NCI-H2081 (cell line): ENCODE measurements at places on chromosomes 16 and 17.

GRCh38 chr17:35252651-35253050 lies 9.8 kb downstream of the SLFN5 start:
- no peak for DNase-seq

DNA sequence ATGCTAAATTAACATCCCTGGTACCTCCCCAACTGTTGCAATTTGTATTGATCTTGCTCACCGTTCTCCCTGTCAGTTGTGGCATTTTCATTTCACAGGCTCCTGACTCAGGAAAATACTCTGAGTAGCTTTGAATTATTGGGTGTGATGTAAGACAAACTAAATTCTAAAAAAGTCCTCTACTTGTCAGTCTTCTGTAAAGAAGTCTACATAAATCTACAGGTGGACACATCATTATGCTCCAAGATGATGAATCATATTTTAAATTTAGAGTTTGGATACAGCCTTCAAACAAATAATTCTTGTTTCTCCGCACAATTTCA lies 47.2 kb downstream of the MARCHF10 start:
- no peak for DNase-seq

DNA sequence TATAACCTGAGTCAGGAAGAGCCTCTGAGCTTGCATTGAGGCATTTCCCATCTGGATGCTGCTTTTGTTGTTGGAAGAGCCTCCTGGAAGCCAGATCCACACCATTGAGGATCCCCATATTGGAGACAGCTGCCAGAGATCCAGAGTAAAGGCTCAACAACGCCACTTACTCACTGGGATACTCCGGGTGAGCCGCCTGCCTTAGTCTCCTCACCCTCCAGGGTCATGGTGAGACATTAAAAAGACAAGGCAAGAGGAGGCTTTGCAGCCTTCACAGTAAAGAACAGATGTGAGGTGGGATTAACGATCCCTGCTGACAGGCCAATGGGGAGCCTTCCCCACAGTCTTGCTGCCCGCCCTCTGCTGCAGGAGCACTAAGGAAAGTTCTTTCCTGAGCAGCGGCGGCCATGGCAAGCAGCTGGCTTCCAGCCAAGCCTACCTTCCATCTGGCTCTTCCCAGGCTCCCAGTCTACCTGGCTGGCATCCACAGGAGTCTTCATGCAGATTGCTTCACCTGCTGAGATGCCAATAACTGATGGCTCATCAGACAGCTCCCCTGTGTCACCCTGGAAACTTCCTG lies 198.5 kb downstream of the CYLD start:
- DNase-seq, result no peak

- no peak for DNase-seq
Measured at GRCh38 chr16:87206646-87207451, 110.3 kb downstream of the C16orf95 start.

DNA sequence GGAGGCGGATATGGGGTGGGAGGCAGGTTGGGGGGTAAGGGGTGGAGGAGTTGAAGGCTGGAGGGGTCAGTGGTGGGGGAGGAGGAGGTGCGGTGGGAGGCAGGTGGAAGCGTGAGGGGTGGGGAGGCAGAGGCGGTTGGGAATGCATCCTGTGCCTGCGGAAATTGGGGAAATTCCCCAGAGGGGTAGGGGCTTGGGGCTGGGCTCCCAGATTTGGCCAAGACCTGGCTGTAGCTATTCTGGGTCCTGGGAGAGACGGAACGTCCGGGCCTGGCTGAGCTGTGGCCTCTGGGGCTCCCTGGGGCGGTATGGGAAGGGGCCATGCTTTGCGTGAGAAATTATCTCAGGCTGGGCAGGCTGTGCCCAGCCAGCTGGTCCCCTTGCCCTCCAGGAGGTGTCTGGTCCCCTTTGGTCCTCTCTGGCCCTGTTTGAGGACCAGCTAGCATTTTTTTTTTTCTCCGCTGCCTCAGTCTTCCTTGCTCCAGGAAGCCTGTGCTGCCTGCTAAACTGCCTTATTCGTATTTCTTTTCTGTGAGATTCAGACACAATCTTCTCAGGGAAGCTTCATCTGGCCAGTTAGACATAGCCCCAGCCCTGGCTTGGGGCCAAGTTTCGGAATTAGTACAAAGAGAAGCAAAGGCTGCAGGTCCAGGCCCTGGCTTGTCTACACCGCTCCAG lies 7.3 kb upstream of the TRPV2 start:
- DNase-seq, result no peak

GRCh38 chr17:81832608-81833159 lies 407 bp downstream of the MCRIP1 start:
- DNase-seq, result no peak

- no peak for DNase-seq
Measured at GRCh38 chr16:64074706-64075105, 1047.2 kb downstream of the CDH11 start.

DNA sequence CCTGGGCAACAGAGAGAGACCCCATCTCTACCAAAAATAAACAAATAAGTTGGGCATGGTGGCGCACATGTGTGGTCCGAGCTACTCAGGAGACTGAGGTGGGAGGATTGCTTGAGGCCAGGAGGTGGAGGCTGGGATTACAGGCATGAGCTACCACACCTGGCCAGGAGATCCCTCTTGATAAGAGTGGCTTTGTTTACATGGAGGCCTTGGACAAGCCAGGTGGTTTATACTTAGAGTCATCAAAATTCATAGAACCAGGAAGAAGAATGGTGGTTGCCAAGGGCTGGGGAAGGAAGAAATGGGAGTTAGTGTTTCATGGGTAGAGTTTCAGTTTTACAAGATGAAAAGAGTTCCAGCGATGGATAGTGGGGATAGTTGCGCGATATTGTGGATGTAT lies 8.8 kb upstream of the ZFP1 start:
- DNase-seq, result no peak

GRCh38 chr16:30141750-30142149 lies 18.7 kb upstream of the MAPK3 start:
- no peak for DNase-seq

DNA sequence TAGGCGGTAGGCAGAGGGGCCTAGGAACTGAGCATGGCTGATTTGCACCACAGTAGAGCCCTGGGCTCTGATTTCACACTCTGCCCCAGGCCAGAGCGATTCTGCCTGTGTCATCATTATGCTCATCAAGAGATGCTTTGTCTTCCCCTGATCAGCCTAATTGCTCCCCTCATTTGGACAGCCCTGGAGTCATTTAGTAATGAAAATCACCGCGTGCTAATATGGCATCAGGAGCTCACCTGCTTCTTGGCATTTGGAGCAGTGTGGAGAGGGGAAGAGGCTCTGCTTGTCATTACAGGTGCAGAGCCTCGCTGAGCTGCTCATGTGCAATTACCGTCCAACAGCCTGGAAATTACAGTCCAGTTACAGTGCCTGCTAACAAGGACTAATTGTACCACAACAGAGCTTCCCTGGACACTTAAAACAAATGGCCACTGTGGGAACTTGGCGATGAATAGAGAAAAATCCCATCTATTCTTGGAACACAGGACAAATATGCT lies 157.1 kb upstream of the WSCD1 start:
- peak; percentile 67 for DNase-seq

DNA sequence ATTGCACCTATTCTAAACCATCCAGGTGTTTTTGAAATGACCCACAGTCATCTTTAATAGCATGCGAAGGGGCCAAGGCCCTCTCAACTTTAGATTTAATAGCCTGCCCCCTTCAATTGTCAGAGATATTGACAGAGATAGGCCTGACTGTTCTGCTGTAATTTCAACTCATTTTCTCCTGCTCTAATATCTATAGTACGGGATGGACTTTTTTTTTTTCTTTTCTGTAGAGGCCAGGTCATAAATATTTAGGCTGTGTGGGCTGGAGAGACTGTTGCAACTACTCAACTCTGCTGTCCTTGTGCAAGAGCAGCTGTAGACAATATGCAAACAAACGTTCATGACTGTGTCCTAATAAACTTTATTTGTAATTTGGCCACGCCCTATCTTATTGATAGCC lies 24.7 kb upstream of the KRT20 start:
- DNase-seq, result peak; percentile 30

DNA sequence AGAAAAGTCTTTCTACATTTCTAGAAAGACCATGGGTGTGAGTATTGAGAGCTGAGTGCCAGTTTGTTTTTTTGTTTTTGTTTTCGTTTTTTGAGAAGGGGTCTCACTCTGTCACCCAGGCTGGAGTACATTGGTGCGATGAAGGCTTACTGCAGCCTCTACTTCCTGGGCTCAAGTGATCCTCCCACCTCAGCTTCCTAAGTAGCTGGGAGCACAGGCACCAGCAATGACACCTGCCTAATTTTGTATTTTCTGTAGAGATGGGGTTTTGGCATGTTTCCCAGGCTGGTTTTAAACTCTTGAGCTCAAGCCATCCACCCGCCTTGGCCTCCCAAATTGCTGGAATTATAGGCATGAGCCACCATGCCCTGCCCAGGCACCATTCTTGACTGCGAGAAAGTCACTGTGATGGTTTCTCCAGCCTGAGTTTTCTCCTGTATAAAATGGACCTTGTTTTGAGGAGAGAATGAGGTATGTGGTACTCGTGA lies 673.8 kb downstream of the MAF start:
- DNase-seq, result no peak

DNA sequence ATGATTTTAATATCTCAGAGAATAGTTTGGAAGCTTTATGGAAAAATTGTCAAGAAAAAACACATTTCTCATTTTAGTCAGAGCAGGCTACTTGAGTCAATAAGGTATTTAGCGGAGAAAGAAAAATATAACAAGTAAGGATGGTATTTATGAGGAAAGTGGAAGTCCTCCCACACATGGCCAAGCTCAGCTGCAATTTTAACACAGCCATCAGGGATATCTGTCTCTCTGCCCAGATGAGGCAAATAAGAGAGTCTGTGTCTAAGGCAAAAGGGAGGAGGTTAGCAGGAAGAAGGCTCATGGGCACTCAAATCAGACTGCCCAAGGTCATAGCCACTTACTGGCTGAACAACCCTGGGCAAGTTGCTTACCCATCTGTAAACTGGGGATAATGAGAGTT lies 5.2 kb upstream of the CMTM2 start:
- DNase-seq, result no peak

- no peak for DNase-seq
Measured at GRCh38 chr17:12250973-12251372, 230.3 kb downstream of the MAP2K4 start.

DNA sequence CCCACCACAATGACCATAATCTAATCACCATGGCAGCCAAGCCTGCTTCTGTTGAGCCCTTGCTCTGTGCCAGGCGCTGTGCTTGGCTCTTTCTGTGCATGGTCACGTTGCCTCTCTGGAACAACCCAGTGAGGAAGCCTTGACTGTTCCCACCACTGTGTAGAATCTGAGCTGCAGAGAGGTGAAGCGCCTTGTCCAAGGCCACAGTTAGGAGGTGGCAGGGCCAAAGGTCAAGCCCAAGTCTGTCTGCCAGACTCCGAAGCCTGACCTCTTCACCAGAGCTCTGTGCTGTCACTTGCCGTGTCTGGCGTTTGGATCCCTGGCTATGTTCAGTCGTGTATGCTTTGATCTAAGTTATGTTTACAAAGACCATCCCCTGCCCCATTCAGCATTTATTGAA lies 10.5 kb downstream of the CLEC16A start:
- no peak for DNase-seq

- DNase-seq, result no peak
Measured at GRCh38 chr16:74747-75334, 2.4 kb upstream of the RHBDF1 start.

DNA sequence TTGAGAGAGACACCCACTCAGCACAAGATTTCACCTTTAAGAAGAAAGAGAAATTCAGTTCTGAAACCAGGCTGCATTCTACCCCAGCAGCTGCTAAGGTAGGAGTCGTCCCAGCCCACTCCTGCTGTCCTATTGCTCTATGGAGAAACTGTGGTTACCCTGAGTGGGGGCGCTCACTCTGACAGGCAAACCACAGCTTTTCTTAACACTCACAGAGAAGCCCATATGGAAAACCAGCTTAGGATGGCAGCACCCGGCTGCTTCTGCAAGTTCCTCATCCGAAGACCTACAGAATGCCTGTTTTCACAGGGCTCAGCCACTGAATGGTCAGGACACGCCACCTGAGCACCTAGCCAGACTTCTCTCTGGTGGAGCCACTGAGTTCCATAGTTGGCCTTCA lies 7.5 kb downstream of the ATP5PD start:
- no peak for DNase-seq

GRCh38 chr17:82737967-82738877 lies 2.8 kb downstream of the FN3K start:
- no peak for DNase-seq

- DNase-seq, result no peak
Measured at GRCh38 chr17:44527954-44528353, 24.7 kb upstream of the GPATCH8 start.

DNA sequence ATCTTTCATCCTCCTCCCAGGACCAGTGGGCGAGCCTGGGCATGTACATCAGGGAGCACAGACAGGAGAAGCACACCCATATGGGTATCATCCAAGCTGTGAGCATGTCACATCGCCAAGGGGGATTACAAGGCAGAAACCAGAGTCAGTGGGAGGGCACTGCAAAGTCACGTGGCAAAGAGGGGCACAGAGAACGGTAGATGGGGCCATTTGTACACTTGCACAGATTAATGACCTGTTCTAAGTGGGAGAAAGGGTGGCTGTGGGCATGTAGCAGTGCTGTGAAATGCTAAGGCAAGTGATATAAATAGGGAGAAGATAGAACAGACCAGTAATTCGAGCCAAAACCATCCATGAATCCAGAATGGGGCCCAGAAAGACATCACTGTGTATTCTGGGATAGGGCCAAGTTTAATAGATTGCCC lies 265.0 kb downstream of the CPPED1 start:
- no peak for DNase-seq

GRCh38 chr16:86367291-86368072 lies 142.8 kb upstream of the FOXF1 start:
- no peak for DNase-seq

DNA sequence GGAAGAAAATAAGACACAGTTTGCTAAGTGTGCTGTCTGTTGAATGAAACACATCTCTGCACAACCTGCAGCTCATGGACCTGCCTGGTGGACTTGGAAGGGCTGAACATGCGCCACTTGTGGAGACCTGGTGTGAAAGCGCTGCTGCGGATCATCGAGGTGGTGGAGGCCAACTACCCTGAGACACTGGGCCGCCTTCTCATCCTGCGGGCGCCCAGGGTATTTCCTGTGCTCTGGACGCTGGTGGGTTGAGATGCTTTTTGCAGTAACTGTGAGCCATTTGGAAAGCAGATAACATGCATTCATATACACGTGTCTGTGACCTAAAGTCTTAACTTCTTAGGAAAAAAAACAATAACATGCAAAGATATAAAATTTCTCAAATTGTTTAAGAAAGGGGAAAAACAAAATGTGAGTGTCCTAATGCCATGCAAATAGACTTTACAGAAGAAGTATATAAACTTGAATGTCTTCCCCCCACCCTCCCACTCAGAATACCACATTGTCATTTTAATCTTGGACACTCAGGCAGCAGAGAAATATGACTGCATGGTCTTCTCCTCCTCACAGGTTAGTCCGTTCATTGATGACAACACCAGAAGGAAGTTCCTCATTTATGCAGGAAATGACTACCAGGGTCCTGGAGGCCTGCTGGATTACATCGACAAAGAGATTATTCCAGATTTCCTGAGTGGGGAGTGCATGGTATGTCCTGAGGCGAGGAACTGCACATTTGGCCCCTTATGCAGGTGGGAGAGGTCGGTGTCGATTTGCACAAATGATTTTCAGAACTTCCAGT lies 65.6 kb downstream of the SEC14L1 start:
- no peak for DNase-seq

- peak; percentile 86 for DNase-seq
Measured at GRCh38 chr17:62478424-62478879, at the start of gene TLK2. Gene TLK2 (plus strand): TSS chr17:62478825. CDS start chr17:62481126, 2,301 bp downstream.

GRCh38 chr17:81870131-81870980 lies 781 bp downstream of the ARHGDIA start:
- DNase-seq, result peak; percentile 53
